Aorta (tissue), 5 donors: ENCODE measurements at places on chromosomes 13 and 19. TPM values are rescaled to one million over a fixed set of nuclear protein-coding genes. Genes with fewer than 3 reads are reported as not detected.
A peak's percentile ranks its signal among the peaks of the same experiment; 100 is the strongest.

DNA sequence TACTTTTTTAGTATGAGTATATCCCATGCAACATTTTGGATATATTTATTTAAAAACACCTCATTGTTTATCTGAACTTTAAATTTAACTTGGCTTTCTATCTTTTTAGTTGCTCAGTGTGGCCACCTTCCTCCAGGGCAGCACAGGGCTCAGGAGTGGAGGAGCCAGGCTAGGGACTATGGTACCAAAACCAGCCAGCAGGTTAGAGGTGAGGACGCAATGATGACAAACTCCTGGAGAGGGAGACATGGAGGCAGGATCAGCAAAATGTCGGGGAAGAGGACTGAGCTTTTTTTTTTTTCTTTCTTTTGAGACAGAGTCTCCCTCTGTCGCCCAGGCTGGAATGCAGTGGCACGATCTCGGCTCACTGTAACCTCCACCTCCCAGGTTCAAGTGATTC lies 29.6 kb upstream of the CALM3 start:
- H3K4me1 ChIP-seq: no peaks in the 10 kb centered on the region
- H3K36me3 ChIP-seq: no peaks in the 10 kb centered on the region
- H3K4me3 ChIP-seq: no peak overlapping the region
- no peaks in the 10 kb centered on the region for H3K27me3 ChIP-seq

DNA sequence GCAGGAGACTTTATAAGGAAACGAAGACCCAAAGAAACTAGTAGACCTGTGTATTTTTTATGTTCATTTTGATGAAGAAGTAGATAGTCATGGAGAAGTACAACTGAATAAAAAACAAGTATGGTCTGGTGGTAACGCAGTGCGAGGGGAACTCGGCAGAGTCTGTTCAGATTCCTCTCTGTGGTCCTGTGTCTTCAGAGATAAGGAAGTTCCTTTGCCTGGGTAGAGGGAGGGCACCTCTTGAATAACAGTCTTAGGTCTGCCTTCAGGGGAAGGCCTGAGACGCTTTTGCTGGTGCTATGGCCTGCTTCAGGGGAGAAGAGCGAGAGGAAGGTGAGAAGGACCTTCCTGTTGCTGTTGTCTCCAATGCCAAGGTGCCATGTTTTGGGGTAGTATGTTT lies 25.9 kb upstream of the SLC46A3 start:
- no peaks in the 10 kb centered on the region for H3K27me3 ChIP-seq
- no peak for DNase-seq
- H3K27ac ChIP-seq: no peak overlapping the region

Gene KCNN1
- polyA plus RNA-seq: not detected

- H3K27me3 ChIP-seq: no peaks in the 10 kb centered on the region
- DNase-seq: no peak
- no peaks in the 10 kb centered on the region for H3K4me1 ChIP-seq
- no peaks in the 10 kb centered on the region for H3K36me3 ChIP-seq
- H3K4me3 ChIP-seq: no peak overlapping the region
- no peak overlapping the region for H3K27ac ChIP-seq
Observed at GRCh38 chr13:28049215-28049614, 51.2 kb downstream of the FLT3 start.

DNA sequence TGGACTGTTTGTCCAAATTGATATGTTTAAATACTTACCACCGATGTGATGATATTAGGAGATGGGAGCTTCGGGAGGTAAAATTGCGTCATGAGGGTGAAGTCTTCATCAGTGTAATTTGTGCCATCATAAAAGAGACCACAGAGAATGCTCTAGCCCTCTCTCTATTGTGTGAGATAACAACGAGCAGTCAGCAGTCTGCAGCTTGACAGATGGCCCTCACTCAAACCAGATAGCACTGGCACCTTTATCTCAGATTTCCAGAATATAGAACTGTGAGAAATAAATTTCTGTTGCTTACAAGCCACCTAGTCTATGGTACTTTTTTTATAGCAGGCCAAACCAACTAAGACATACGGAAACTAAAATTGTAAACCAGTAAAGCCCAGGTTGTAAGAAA lies 1718.9 kb upstream of the MIR17HG start:
- H3K27ac ChIP-seq: no peak overlapping the region
- H3K27me3 ChIP-seq: no peaks in the 10 kb centered on the region
- no peaks in the 10 kb centered on the region for H3K4me1 ChIP-seq

Gene ZNF709
- polyA plus RNA-seq: 1.2 TPM

Gene FGF22
- 4.8 TPM for polyA plus RNA-seq

Gene PODNL1
- polyA plus RNA-seq: 2.5 TPM

GRCh38 chr13:30963791-30964190 lies 31.3 kb downstream of the TEX26 start:
- no peak overlapping the region for H3K4me3 ChIP-seq
- H3K36me3 ChIP-seq: peaks cover 2% of the 10 kb centered on the region
- H3K27ac ChIP-seq: no peak overlapping the region
- no peaks in the 10 kb centered on the region for H3K4me1 ChIP-seq
- peak; percentile 55 for DNase-seq
- no peaks in the 10 kb centered on the region for H3K27me3 ChIP-seq

Gene KLK8
- not detected for polyA plus RNA-seq

Gene PSG1
- not detected for polyA plus RNA-seq

- H3K27ac ChIP-seq: no peak overlapping the region
- H3K4me1 ChIP-seq: no peaks in the 10 kb centered on the region
- no peaks in the 10 kb centered on the region for H3K36me3 ChIP-seq
Observed at GRCh38 chr13:62643007-62643483, 1227.4 kb upstream of the PCDH20 start.

- H3K27ac ChIP-seq: no peak overlapping the region
Observed at GRCh38 chr13:66657165-66657881, 572.8 kb downstream of the PCDH9 start.

- H3K4me1 ChIP-seq: no peaks in the 10 kb centered on the region
- no peaks in the 10 kb centered on the region for H3K27me3 ChIP-seq
- no peak for DNase-seq
- no peaks in the 10 kb centered on the region for H3K36me3 ChIP-seq
Observed at GRCh38 chr13:66691149-66691548, 539.0 kb downstream of the PCDH9 start.

DNA sequence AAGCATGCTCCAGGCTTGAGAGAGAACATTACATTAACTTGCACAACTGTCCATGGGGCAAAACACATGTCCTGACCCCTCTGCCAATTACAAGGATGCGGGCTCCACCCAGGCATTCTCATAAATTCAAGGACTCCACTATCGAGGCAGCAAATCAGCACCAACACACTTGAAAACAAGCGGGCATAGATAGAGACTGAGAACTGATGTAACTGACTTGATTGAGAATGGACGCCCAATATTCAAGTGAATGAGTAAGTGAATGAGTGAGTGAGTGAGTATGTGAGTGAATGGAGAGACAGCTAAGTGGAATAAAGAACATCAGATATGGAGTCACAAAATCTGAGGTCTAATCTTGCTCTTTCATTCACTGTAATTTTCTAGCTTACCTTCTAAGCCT lies 75.0 kb upstream of the VSTM2B start:
- no peaks in the 10 kb centered on the region for H3K27me3 ChIP-seq
- DNase-seq: no peak
- no peak overlapping the region for H3K27ac ChIP-seq
- H3K36me3 ChIP-seq: no peaks in the 10 kb centered on the region
- no peaks in the 10 kb centered on the region for H3K4me1 ChIP-seq
- H3K4me3 ChIP-seq: no peak overlapping the region

GRCh38 chr13:23679220-23679619 lies 109.0 kb downstream of the TNFRSF19 start:
- no peak overlapping the region for H3K27ac ChIP-seq
- H3K4me3 ChIP-seq: no peak overlapping the region
- no peak for DNase-seq
- no peaks in the 10 kb centered on the region for H3K36me3 ChIP-seq
- no peaks in the 10 kb centered on the region for H3K27me3 ChIP-seq

- H3K27ac ChIP-seq: no peak overlapping the region
- H3K27me3 ChIP-seq: no peaks in the 10 kb centered on the region
- H3K4me1 ChIP-seq: no peaks in the 10 kb centered on the region
- DNase-seq: no peak
Observed at GRCh38 chr19:58166708-58167280, 16.1 kb upstream of the ZNF274 start.

Gene TUBA3C
- not detected for polyA plus RNA-seq

GRCh38 chr13:105918842-105919741 lies 616.4 kb downstream of the EFNB2 start:
- no peaks in the 10 kb centered on the region for H3K36me3 ChIP-seq
- peak; percentile 45 for DNase-seq
- H3K27me3 ChIP-seq: no peaks in the 10 kb centered on the region
- no peaks in the 10 kb centered on the region for H3K4me1 ChIP-seq

GRCh38 chr13:79723519-79724024 lies 242.6 kb downstream of the NDFIP2 start:
- H3K27ac ChIP-seq: no peak overlapping the region
- H3K4me1 ChIP-seq: no peaks in the 10 kb centered on the region
- no peak overlapping the region for H3K4me3 ChIP-seq
- no peaks in the 10 kb centered on the region for H3K27me3 ChIP-seq

Gene PSG7
- polyA plus RNA-seq: not detected

Gene FUT2
- not detected for polyA plus RNA-seq

- H3K27me3 ChIP-seq: no peaks in the 10 kb centered on the region
- no peak overlapping the region for H3K27ac ChIP-seq
- no peak for DNase-seq
- H3K4me3 ChIP-seq: no peak overlapping the region
Observed at GRCh38 chr13:112531263-112531794, 56.6 kb downstream of the TUBGCP3 start.

- H3K4me1 ChIP-seq: no peaks in the 10 kb centered on the region
- no peaks in the 10 kb centered on the region for H3K36me3 ChIP-seq
- H3K27ac ChIP-seq: peak overlapping the region; percentile 81
- no peaks in the 10 kb centered on the region for H3K27me3 ChIP-seq
- peak; percentile 77 for DNase-seq
Observed at GRCh38 chr19:49165111-49165750, 7.6 kb downstream of the TRPM4 start.

DNA sequence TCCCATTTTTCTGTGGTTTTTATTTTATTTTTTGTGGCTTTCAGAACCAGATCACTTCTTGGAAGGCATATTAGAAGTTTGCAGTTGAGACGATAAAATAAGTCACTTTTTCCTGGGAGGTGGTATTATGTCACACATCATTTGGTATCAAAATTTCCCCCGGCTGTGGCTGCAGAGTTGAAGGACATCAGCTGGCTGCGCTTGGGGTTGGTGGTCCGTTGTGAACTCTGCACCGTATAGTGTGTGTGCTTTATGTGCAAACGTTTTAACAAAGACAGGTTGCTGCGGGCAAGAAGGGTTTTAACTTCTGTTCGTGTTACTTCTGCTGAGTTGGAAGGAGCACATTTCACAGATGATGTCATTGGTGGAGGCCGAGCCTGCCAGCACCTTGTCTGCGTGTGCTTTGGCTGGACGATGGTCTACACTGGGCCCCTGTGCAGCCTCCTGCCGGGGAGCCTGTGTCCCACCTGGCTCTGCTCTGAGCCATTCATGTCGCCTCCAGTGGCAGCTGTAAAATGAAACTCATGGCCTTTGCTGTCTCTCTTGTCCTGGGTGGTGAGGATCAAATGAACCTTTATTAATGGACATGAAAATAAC lies 9.6 kb downstream of the ATP11A start:
- no peaks in the 10 kb centered on the region for H3K36me3 ChIP-seq
- H3K4me3 ChIP-seq: no peak overlapping the region
- H3K4me1 ChIP-seq: no peaks in the 10 kb centered on the region
- H3K27me3 ChIP-seq: no peaks in the 10 kb centered on the region
- no peak overlapping the region for H3K27ac ChIP-seq
- no peak for DNase-seq

DNA sequence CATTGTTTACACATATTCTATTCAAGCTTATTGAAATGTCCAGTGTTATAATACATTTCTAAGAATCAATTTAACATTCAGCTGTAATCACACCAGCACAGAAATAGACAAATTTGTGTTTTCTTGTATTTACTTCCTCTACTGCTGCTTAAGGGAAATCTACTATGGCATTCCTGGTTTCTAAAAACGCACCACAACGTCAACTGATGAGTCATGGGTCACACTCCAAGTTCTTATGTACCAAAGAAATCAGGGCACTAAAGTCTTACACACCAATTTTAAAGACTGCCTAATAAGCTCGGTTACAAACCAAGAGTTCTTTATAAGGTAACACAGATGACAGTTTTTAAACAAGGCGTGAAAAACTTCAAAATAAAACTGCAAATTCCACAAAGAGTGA lies 13.2 kb downstream of the LNX2 start:
- H3K4me1 ChIP-seq: no peaks in the 10 kb centered on the region
- no peaks in the 10 kb centered on the region for H3K36me3 ChIP-seq
- no peaks in the 10 kb centered on the region for H3K27me3 ChIP-seq
- no peak overlapping the region for H3K4me3 ChIP-seq
- no peak overlapping the region for H3K27ac ChIP-seq
- no peak for DNase-seq

- no peak overlapping the region for H3K4me3 ChIP-seq
- no peaks in the 10 kb centered on the region for H3K36me3 ChIP-seq
- no peaks in the 10 kb centered on the region for H3K27me3 ChIP-seq
- H3K27ac ChIP-seq: no peak overlapping the region
- no peak for DNase-seq
Observed at GRCh38 chr13:98188544-98189166, 11.6 kb upstream of the RNF113B start.

- no peaks in the 10 kb centered on the region for H3K4me1 ChIP-seq
- H3K4me3 ChIP-seq: no peak overlapping the region
- H3K27me3 ChIP-seq: no peaks in the 10 kb centered on the region
- no peak overlapping the region for H3K27ac ChIP-seq
- DNase-seq: no peak
Observed at GRCh38 chr13:39712626-39713025, 57.2 kb downstream of the COG6 start.

DNA sequence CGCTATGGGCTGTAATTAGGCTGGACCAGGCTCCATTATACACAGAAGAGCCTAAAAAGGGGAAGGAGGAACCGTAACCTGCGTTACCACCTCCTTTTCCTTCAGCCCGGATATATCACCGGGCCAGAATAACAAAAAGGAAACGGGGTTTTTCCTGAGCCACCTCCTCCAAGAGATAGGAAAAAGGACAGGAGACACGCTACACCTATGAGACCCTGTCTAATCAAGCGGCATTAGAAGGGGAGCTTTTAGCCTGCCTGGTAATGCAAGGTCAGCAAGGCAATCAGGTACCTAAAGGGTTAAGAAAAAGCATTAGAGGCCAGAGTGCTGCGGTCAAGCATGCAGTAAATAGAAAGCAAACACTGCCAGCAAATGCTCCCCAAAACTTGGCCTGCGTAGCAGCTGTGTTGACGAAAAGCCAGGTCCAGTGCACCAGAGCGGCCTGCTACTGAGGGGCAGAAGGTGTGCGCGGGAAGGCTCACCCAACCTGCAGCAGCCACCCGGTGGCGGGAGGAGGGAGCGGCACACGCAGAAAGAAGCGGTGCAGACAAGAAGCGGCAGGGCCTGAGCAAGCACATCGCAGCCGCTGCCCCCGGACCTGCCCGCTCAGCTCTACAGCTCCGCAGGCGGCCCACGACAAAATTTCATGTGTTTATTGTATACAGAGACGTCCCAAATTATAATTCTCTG lies 1466.1 kb downstream of the UQCRFS1 start:
- no peak overlapping the region for H3K27ac ChIP-seq
- no peak overlapping the region for H3K4me3 ChIP-seq
- H3K36me3 ChIP-seq: no peaks in the 10 kb centered on the region
- H3K4me1 ChIP-seq: no peaks in the 10 kb centered on the region

Gene PLEKHF1
- polyA plus RNA-seq: 17.2 TPM

GRCh38 chr13:96540670-96541069 lies 450.8 kb downstream of the HS6ST3 start:
- H3K4me1 ChIP-seq: no peaks in the 10 kb centered on the region
- H3K27ac ChIP-seq: no peak overlapping the region
- no peaks in the 10 kb centered on the region for H3K36me3 ChIP-seq
- no peak for DNase-seq
